CD4-positive, alpha-beta T cell treated with Interleukin-1 beta for 1 hour (primary cell): ENCODE measurements at places on chromosomes 2 and 18.

GRCh38 chr2:26850000-26850431 lies 2.1 kb downstream of the DPYSL5 start:
- no peak for DNase-seq

GRCh38 chr2:170588729-170589128 lies 126.4 kb upstream of the SP5 start:
- no peak for DNase-seq

- DNase-seq = no peak
These were observed 621 bp downstream of the TXNL1 start for GRCh38 chr18:56637711-56638231.

GRCh38 chr2:219576505-219577388 lies 4.6 kb downstream of the INHA start:
- DNase-seq = no peak

- DNase-seq = no peak
These were observed 6.7 kb downstream of the EHD3 start for GRCh38 chr2:31240381-31241365.

- no peak for DNase-seq
These were observed 330.8 kb downstream of the CYP26B1 start for GRCh38 chr2:71816815-71817214.

DNA sequence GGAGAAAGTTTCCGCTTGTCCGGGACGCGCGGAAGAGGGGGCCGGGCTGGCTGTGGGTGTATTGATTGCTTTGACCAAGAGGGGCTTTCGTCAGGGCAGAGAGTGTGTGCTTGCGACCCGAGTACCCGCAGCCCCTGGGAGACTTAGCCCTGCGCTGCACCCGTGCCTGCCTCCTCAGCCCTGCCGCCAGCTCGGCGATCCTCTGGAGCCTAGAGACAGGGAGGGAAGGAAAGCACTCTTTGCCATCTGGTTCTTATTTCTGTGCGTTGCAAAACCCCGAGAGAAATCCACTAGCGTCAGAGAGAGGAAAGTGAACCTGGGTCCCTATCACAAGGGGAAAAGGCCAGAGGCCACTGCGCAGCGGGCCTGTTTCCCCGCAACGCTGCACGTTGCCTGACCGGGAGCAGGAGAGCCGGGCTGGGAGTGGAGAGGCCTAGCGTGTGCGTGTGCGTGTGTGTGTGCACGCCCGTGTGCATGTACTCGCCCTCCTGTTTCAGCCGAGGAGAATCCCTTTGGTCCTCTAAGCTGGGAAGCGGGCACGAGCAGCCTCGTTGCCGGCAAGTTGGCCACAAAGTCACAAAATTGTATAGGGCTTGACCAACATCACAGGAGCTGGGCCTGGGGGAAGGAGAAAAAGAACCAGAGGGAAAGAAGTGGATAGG lies 1.7 kb downstream of the SIX3 start:
- DNase-seq = no peak

DNA sequence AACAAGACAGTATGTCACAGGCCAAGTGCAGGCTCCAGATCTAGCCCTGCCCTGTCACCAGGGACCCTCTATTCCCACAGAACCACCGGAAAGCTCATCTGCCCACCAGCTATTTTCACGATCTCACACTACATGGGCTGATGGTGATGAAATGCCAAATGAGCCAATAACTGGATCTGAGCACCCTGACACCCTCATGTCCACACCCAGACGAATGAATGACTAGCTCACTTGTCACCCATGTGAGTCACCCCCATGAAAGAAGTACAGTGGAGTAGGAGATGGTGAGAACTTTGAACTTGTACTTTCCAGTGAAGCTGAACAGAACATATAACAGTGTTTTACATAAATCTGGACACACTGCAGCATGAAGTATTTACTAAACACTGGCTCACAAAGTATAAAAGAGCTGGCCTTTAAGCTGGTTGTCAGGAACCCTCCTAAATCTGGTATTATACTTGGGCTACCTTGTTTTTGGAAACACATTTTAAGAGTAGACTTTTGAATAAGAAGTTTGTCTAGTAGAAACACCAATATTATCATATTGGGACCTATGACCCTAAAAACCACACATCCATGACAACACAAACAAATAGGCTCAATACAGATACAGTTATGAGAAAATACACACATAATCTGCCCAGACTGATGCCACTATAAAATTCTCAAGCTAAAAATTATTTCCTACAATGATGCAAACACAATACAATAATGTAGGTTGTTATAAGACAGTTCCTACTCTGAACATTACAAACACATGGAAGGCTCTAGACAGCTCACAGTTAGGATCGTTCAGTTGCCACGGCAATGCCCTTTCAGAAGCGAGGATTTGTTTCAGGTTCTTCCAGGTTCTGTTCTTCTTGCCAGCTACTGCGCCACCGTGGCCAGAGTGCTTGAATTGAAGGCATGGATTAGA lies 19.0 kb downstream of the INO80C start:
- DNase-seq = peak; percentile 60

GRCh38 chr2:216950547-216950946 lies 90.7 kb upstream of the TNP1 start:
- no peak for DNase-seq

DNA sequence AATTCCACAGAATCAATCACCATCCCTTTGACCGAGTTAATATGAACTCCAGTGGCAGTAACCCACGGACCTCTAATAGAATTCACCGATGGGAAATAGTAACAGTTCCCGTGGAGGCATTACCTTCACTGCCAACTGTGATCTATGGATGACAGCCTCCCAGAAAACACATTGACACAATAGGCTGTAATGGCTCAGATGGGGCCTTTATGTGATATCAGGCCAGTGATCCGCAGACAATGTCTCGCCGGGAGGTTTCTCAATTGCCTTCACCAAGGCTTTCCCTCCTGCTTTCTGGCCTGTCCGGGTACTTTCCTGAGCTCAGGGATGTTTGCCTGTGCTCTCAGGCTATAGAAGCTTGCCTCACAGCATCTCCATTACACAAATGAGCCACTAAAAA lies 34.4 kb upstream of the KLF7 start:
- DNase-seq = no peak

- DNase-seq = peak; percentile 56
These were observed 98.9 kb upstream of the GLS start for GRCh38 chr2:190781604-190782198.

- DNase-seq = no peak
These were observed 18.2 kb upstream of the FZD7 start for GRCh38 chr2:202015471-202015870.

- no peak for DNase-seq
These were observed 81.8 kb upstream of the SH3BP4 start for GRCh38 chr2:234869969-234870368.

DNA sequence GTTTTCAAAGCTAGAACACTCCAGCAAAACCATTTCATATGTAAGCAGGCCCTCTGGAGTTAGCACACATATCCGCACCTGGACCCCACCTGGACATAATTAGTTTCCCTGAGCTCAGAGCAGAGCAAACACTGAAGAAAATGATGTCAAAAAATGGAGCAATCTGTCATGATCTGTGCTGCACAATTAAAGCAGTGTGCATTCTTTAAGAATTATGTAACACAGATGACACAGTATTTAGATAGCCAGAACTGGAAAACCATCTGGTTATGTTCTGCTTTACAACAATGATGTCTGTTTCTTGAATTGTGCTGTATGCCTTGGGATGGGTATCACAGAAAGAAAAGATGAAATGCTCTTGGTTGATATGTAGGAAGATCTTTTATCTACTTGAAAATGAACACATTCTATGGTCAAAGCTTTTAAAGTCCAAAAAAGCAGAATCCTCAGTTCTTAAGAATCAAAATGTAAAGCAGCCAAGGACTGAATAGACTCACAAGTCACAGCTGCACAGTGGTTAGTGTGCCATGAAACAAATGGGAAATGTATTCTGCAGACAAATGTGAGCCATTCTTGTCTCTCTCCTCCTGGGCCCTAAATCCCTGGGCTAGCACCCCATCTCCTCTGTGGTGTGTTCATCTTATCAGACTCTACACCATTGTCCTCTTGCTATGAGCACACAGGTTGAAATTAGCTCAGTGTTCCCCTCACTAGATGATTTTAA lies 36.8 kb downstream of the HRH4 start:
- no peak for DNase-seq

GRCh38 chr18:39561126-39561525 lies 1995.5 kb upstream of the CELF4 start:
- DNase-seq = no peak

DNA sequence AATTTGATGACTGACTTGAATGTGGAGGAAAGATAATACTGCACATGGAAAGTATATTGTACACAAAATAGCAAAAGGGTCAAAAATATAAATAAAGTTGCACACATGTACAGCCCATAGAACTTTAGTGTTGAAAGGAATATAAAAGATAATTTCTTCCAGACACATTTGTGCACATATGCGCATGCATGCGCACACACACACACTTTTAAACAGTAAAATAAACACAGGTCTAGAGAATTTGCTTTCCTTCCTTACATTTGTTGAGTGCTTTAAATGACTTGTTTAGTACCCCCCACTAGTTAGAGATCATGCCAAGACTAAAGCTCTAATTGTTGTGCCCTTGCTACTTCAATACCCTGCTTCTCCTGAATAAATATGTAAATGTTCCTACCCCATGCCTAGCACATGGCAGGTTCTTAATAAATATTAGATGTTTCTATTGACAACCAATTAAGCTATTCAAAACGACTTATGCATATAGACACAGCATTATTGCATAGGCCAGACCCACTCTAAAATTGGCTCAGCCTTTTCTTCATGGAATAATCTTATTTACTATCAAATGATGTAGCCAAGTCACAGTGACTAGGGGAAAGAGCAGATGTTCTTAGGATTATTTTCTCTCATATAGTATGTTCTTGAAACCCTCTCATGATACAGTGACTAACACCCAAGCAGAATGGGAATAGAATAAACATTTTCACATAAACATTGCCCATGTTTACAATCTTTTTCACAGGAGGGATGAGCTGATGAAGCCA lies 165.5 kb upstream of the ACVR2A start:
- DNase-seq = no peak

GRCh38 chr2:226123300-226123699 lies 676.3 kb downstream of the IRS1 start:
- DNase-seq = no peak

- DNase-seq = no peak
These were observed 79.7 kb downstream of the HS1BP3 start for GRCh38 chr2:20571231-20571630.

DNA sequence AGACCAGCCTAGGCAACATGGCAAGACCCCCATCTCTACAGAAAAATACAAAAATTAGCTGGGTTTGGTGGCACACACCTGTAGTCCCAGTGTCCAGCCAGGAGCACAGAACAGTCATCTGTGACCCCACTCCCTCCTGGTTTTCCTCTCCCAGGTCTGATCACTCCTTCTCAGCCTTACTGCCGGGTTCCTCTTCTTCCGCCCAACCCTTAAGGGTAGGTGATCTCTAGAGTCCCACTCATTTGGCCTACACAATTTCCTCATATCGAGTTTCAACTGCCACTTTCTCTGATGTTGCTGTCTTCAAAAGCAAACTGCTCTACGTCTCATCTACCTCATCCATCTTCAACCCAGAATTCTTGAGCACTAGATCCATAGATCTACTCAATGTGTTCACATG lies 13.4 kb upstream of the MAT2A start:
- DNase-seq = no peak

DNA sequence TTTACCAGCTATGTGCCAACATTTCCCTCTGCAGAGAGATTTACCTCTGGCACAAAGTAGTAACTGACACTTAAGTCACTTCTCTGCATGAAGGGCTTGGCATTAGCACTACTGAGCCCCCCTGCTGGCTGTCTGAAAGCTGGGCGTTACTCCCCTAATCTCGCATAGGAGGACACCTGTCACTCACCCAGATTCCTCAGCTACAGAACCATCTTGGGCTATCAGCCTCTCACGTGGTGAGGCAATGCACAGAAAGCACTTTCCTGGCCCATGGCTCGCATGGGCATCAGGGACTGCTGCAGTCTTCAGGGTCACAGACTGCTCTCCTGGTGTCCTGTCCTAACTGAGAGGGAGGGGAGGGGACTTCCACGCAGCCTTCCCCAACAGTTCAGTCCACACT lies 12.0 kb downstream of the SERPINE2 start:
- no peak for DNase-seq

- peak; percentile 90 for DNase-seq
These were observed 33.2 kb upstream of the FOSL2 start for GRCh38 chr2:28359222-28360057.

- no peak for DNase-seq
These were observed 112.8 kb downstream of the GULP1 start for GRCh38 chr2:188404341-188405004.

DNA sequence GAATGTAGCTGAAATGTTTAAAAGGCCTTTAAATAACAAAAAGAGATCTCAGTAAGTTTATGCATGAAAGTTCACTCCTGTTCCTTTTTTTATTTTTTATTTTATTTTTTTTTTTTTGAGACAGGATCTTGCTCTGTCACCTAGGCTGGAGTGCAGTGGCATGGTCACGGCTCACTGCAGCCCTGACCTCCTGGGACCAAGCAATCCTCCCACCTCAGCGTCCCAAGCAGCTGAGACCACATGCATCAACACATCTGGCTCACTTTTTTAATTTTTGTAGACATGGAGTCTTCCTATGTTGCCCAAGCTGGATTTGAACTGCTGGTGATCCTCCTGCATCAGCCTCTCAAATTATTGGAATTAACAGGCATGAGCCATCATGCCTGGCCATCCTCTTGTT lies 84.3 kb downstream of the KANSL1L start:
- no peak for DNase-seq

- no peak for DNase-seq
These were observed 54.8 kb downstream of the DNMT3A start for GRCh38 chr2:25286723-25287483.

GRCh38 chr18:3230401-3231334 lies 10.9 kb upstream of the MYOM1 start:
- DNase-seq = no peak

DNA sequence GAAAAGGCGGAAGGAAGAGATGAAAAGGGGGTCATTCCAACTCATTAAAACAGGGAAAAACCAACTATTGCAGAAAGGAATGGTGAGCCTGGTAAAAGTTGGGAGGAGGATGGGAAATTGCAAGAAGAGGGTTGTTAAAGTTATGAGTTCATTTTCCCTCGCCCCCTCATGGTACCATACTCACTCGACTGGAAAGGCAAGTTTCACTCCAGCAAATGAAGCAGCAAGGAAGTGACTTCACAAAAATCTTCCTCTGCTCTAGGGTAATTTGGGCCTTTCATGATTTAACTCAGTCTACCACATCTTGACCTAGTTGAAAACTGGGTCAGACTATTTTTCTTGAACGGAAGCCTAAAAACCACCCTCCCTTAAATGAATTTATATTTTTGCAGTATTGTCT lies 22.8 kb upstream of the DAW1 start:
- peak; percentile 59 for DNase-seq

DNA sequence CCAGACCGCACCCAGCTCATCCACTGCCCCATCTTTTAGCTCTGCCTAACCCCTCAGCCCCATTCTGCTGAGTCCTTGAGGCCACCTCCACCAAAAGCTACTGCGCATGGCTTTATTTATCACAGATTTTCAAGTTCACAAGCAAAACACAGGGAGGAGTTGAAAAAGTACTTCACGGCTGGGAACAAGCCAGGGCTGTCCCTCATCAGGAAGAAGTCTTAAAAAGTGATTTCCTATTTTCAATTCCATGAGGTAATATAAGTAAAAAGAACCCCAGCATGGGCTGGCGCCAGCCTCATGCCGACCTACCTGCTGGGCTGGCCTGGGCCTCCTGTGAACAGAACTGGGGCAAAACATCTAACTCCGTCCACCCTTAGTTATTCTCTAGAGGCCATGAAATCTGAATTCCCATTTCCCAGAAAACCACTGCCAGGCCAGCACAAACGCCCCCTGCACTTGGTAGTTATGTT lies 69.0 kb downstream of the POLR1A start:
- DNase-seq = no peak

- DNase-seq = no peak
These were observed 30.1 kb upstream of the CTAGE1 start for GRCh38 chr18:22447792-22448191.

- no peak for DNase-seq
These were observed 3.8 kb downstream of the ASXL3 start for GRCh38 chr18:33581856-33582255.
